ENCODE measurements at places on chromosomes 1 and 21. TPM values are rescaled to one million over a fixed set of nuclear protein-coding genes. Genes with fewer than 3 reads are reported as not detected.

GRCh38 chr1:220076861-220077762, 12.5 kb downstream of the BPNT1 start:
- DNase-seq: peak; percentile 3

TFF1 gene
- not detected for total RNA-seq

DNA sequence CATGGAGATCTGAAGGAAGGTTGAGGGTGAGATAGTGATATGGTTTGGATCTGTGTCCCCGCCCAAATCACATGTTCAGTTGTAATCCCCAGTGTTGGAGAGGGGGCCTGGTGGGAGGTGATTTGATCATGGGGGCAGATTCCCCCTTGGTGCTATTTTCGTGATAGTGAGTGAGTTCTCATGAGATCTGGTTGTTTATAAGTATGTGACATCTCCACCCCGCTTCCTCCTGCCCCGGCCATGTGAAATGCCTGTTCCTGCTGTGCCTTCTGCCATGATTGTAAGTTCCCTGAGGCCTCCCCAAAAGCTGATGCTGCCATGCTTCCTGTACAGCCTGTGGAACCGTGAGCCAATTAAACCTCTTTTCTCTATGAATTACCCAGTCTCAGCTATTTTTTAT, 451.9 kb upstream of the VAMP3 start:
- no peak for DNase-seq

PPFIA4 gene
- total RNA-seq: 4.2 TPM

PPIAL4G gene
- total RNA-seq: not detected

CDC42BPA gene
- 25.8 TPM for total RNA-seq

DNA sequence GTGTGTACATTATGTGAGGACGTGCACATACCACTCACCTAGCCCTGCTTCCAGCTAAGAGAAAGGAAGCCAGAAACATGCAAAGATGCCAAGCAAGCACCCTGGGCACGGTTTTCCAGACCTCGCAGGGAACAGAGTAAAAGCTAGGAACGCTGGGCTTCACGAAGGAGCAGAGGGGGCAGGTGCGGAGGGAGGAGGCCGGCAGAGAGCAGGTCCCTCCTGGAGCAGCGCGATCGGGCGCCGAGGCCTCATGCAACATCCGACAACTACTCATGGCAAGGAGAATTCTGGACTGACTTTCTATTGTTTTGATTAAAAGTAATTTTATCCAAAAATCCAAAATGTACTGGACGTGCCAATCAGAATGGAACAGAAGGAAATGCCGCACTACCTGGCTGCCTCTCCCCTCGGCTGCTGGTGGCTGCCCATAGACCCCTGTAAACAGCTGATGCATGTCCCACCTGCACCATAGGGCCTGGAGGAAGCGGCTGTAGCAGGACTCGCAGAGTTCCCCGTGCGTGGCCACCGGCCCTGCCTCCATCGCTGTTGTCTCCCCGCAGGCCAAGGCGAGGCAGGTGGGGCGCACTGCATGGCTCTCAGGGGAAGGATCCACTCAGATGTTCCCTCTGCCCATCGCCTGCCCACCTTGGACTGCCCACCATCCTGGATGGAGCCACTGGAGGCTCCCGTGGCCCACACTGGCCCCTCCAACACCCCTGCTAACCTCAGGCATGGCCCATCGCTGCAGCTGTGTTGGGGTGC, 93.5 kb downstream of the WDR4 start:
- DNase-seq: no peak

GRCh38 chr1:182357913-182358312, 33.7 kb downstream of the GLUL start:
- DNase-seq: no peak

DNA sequence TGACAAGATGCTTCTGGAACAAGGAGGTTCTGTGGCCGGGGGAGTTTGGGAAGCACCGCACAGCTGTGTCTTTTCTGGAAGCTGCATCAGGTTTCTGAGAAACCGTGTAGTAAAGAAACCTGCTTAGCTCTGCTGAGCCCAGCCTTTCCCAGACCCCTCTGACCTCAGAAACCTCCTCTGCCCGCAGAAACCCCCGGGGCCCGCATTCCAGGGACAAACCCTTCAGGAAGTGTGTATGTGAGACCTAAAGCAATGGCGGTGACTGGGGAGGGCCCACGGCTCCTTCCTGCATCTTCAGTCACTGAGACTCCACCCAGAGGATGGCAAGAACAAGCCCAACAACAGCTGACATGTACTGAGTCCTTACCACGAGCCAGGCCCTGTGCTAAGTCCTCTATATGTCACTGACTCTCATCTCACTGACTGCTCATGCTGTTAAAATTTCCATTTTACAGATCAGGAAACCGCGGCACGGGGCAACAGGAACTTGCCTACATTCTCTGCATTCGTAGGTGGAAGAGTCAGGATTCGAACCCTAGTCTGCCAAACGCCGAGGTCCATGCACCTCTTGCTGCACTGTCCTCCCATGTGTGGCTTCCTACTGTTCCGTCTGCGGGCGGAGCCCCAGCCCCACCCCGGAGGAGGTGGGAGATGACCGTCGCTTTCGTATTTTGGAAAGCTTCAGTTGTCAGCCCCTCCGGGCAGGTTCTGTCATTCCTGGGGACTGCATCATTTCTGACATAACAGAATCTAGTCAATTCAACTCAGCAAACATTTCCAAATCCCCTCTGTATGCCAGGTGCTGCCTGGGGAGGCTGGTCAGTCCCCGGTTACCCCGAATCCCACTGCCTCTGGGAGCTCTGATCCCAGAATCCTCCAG, 73.3 kb upstream of the KLHDC7A start:
- DNase-seq: no peak

DNA sequence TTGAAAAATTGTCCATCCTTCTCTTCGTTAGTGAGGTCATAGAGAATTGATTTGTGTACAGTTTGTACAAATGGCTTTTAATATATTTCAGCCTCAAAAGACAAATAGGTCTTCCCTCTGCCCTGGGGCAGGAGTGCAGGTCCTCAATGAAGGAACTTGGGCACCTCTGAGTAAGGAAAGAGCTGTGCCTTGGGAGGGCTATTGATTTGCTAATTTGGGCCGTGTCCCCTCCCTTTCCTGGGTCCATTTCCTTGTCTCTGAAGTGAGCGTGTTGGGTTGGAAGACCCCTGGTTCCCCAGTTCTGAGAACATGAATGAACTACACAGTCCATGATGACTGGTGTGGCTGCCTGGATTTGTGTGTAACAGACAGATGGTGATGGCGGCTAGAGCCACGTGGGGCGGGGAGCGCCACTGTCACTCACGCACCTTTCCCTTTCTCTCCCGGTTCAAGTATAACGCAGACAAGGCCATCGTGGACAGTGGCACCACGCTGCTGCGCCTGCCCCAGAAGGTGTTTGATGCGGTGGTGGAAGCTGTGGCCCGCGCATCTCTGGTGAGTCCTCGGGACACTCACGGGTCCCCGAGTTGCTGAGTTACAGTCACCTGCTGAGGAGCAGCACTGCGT, 71.0 kb upstream of the FAM3B start:
- no peak for DNase-seq

DNA sequence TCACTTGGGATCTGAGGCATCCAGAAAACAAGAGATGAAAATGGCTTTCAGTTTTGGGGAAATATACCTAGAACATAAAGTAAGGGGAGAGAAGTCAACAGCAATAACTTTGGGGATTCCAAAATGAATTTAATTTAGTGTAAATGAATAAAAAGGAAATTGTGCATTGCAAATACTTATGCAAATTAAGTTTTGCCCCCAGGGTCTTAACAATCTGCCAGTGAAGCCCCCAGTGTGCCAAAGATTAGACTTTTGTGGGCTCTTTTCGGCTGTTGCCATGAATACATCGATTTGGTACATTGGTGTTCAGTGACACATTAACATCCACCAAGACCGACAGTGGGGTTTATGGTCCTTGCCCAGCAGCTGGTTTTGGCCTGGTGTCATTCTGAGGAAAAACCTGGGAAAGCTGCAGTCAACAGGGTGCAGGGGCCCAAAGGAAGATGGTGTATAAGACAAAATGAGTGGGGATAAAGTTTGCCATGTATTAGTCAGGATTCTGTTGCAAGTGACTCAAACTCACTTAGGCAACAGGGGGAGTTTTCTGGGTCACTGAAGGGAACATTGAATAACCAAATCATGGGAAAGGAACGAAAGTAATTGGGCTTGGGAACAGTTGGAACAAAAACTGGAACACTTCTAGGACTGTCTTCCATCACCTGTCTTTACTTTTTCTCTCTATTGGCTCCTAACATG, 30.2 kb upstream of the IGSF3 start:
- DNase-seq: peak; percentile 86

- no peak for DNase-seq
Measured at GRCh38 chr1:116405241-116406135, 32.4 kb downstream of the ATP1A1 start.

NCAM2 gene
- total RNA-seq: 0.26 TPM

- DNase-seq: peak; percentile 30
Measured at GRCh38 chr1:183514235-183514634, 41.9 kb downstream of the SMG7 start.
